Activated CD8-positive, alpha-beta memory T cell treated with anti-CD3 and anti-CD28 coated beads for 36 hours (primary cell): ENCODE measurements at places on chromosomes 3 and 15. TPM values are rescaled to one million over a fixed set of nuclear protein-coding genes. Genes with fewer than 3 reads are reported as not detected.

CFAP100 gene
- total RNA-seq = not detected

ANXA2 gene
- 210 TPM for total RNA-seq

CISH gene
- total RNA-seq = 219 TPM

PLA2G4F gene
- total RNA-seq = not detected

DTX3L gene
- total RNA-seq = 19.1 TPM

FAM81A gene
- 2.2 TPM for total RNA-seq

COL6A5 gene
- total RNA-seq = not detected

TMEM207 gene
- not detected for total RNA-seq

GRM2 gene
- total RNA-seq = 0.11 TPM
